ENCODE measurements at places on chromosomes 6 and 20.

DNA sequence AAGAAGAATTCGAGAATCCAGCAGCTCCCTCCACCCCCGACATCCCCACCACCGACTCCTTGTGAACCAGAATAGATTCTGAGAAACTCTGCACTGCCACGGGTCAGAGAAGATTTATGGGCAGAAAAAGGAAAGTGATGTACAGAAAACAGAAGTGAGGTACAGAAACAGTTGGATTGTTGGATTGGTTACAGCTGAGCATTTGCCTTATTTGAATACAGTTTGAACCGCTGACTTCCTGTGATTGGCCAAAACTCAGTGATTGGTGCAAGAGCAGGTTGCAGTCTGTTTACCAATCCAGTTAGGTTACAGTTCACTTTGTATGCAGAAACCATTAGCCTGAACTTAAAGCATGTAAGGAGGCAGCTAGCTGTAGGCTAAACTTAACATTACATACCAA is 131.2 kb upstream of the HDDC2 start:
- no peak for DNase-seq

GRCh38 chr6:16570946-16571345 is 190.3 kb downstream of the ATXN1 start:
- no peak for DNase-seq

DNA sequence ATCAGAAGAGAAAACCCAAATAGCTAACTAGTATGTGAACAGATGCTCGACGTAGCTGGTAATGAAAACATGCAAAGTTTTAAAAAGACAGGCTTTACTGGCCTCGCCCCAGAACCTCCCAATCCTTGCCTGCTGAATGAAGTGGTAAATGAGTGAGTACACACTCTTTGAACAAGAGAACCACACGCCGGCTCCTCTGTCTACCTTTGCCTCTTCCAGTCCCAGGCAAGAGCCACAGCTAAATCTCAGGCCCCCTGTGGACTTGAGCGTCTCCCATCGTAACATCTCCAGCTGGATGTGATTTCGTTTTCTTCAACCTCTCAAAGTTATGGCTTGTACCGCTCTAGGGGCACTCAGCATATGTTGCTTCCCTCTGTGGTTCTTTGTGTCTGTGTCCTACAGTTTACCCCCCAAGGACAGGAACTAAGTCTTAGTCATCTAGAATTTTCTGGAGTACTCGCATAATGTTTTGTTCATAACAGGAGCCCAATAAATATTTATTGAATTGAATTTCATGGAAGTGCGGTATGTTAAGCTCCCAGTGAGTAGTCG is 153.2 kb upstream of the TAB2 start:
- DNase-seq = no peak

DNA sequence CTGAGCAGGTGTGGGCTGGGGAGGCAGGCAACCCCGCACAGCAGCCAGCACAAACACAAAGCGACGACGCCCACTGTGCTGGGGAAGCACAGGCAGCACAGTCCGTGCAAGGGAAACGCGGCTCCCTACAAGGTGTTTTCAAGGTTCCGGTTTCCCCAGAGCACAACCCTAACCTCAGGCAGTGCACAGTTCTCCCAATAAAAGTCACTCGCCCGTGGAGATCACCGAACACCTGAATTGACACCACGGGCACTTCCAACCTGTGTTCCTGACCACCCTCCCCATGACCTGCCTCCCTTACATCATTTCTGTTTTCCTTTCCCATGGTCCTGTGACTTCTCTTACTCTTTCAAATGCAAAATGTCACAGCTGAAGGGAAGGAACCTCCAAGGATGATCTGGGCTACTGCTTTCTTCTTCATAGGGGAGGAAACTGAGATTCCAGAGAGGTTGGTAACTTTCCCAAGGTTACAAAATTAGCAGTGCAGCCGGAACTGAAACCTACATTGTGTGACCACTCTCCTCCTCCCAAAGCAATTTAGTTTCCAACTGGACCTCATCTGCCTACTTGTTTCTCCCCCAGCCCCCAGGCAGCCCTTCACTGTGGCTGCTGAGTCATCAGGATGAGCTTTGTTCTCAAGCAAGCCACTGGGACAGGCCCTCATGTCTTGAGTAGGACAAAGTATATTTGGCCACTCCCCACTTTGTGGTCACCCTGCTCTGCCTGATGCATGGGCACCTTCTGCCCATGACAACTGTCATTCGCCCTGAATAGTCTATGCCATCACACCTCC is 125.3 kb downstream of the ATXN1 start:
- no peak for DNase-seq

DNA sequence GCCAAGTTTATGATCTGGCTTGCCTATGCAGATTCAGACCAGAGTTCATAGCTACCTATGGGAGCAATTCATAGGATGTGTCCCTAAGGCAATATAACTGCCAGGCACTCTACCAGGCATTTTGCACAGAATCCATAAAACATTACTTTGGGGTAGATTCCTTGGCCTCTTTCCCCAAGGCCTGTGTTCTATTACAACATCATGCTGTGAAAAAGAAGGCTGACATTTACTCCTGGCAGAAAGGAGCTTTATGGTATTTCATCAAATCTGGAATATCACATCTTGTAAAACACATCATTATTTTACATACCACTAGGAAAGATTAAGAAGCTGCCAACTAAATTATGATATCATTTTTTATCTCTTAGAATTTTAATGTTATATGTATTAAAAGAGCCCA is 287.0 kb upstream of the MARCKS start:
- no peak for DNase-seq

DNA sequence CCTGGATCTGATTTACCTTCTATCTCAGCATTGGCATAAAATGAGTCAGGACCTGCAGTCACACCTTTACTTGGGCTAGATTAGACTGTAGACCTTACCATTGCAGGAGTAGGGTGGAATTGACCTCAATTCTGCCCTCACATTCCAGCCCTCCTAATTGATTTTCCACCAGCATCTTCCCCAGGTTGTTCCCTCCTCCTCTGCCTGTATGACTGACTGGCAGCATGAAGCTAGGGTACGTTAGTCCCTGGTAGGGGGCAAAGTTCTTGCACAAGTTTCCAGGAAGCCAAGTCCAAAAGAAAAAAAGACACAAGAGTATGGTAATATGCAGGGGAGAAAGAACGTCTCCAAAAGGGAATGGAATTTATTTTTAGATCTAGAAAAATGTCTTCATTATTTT is 225.6 kb upstream of the FLRT3 start:
- DNase-seq = no peak

GRCh38 chr6:105161421-105161820 is 18.4 kb downstream of the POPDC3 start:
- no peak for DNase-seq

DNA sequence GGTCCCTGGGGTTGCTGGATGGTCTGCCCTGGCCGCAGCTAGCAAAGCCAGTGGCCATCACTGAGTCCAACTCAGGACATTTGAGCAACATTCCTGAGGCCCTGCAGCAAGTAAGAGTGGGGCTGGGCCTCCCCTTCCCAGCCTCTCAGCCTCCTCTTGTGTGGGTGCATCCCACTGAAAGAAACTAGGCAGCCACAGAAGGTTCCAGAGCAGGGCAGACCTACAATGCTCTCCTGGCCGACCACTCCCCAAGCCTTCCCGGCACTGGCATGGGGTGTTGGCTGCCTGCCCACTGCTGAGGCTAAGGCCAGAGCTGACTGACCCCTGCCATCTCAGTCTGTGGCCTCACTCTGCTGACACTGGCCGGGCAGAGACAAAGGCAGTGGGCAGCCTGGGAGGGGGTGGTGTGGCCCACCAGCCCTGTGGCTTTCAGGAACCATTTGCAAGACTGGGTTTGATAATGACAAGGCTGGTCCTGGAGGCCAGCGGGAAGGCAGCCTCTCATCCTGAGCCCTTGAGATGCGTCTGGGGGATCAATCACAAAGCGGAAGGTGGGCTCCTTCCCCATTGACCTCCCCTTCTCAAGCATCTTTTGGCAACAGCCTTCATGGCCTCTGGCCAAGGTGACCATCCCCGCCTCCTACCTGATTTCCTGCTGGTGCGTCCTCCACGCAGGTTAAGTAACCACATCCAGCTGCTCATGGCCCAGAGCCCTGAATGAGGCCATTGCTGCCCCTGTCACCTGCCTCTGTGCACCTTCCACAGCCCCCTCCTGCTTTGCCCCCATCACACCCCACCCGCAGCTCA is 9.6 kb downstream of the DLGAP4 start:
- no peak for DNase-seq

GRCh38 chr6:148068437-148069061 is 274.1 kb upstream of the SASH1 start:
- DNase-seq = no peak

GRCh38 chr6:166667796-166668610 is 41.0 kb upstream of the RPS6KA2 start:
- no peak for DNase-seq

GRCh38 chr20:24742436-24742835 is 206.6 kb upstream of the CST7 start:
- DNase-seq = no peak

DNA sequence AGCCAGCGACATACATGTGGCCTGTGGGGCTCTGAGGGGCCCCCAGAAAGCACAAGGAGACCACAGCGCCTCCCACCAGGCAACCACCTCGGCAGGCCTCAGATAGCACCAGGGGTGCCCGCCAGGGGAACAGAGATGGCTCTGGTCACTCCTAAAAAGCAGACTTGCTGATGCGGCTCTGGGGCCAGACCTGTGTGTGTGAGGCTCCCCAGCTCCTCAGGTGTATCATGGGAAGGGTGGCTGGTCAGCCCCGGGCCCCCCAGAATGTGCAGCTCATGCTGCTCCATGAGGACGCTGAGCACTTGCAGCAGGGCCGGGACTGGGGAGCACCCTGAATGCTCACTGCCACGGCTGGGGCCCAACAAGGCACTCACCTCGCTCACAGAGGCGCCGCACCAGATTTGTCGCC is 60.2 kb downstream of the PYGB start:
- DNase-seq = no peak

DNA sequence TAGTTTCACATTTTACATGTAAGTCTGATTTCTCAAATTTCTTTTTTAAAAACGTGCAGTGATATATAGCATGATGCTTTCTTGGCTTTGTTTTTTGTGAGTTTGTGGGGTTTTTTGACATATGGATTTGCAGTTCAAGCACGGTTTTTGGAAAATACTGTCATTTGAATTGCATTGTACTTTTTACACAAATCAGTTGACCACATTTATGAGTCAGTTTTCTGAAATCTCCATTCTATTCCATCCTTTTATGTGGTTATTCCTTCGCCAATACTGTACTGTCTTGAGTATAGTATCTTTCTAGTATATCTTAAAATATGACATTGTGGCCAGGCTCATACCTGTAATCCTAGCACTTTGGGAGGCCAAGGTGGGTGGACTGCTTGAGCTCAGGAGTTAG is 890.0 kb upstream of the CITED2 start:
- no peak for DNase-seq

- DNase-seq = no peak
These were observed 428.2 kb downstream of the BMP2 start for GRCh38 chr20:7195704-7196103.

GRCh38 chr20:62824476-62825332 is 7.9 kb downstream of the COL9A3 start:
- no peak for DNase-seq

- peak; percentile 49 for DNase-seq
These were observed 412 bp downstream of the TRIB3 start for GRCh38 chr20:380763-381580.

DNA sequence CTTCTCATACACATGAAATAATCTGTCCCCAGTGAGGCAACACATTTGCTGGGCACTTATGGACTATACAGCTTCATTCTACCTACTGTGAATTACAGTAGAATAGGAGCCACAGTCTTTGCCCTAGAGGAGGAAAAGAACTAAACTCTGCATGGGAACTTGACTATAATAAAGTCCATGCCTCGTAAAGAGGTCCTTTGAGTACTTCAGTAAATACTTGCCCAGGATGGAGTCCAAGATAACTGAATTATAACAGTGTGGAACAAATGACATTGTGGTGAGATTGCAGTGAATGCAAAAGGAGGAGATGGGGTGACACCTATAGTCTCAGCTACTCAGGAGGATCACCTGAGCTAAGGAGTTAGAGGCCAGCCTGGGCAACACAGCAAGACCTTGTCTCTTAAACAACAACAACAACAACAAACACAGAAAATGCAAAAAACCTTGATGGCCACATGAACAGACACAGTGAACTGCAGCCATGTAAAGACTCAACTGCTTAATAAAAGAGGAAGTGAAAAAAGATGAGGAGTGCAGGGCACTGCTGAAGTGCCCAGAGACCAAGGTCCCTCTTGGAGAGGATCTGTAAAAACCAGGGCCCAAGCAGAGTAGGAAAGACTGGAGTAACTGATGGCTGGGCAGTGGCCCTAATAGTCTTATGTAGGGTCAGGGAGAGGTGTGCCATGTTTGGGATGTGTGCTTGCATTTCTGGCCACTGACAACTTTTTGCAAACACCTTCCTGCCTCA is 3.7 kb downstream of the MRPS18A start:
- no peak for DNase-seq

DNA sequence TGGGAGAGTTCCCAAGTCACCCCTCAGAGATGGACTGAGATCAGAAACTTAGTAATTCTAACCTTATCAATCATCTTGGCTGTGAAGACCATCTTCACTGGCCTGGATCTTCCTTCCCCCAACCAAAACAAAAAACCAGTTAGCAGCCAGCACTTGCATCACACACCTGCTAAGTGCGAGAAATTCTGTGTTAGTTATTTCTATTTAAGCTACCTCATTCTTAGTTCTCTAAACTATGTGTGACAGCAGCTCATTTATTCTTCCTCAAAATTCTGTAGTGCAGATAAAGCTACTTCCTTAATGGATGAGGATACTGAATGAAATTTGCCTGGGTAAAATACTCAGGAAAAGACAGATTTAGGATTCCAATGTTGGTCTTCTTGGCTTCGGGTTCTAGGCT is 18.2 kb upstream of the TAGAP start:
- DNase-seq = no peak

DNA sequence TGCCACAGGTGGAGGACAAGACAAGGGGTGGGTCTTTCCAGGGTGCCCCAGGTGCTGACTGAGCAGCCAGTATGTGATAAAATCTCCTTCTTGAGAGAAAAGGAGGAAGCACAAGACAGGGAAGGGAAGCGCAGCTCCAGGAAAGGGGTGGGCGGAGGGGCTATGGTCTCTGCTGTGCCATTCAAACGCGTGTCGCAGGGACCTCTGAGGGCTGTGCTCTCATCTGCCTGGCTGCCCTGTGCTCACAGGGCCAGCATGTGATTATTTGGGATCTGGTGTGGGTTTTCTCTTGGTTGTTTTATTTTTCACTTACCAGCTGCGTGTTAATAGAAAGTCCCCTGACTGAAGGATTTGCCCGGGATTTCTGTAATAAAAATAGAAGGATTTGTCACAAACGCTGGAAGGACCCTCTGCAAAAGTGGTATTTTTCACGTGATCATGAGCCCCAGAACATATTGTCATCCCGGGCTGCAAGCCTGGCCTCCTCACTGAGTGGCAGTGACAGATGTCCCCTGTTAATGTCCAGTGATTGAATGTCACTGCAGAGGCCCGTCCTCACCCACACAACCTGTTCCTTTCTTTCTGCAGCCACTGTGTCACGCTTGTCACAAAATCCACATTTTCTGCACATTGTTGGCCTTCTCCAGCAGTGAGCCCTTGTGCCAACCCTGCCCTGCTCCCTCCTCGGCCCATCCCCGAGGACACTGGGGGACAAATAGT is 35.0 kb upstream of the VSX1 start:
- DNase-seq = no peak

- no peak for DNase-seq
These were observed 247.2 kb downstream of the LAMA2 start for GRCh38 chr6:129130106-129130505.

- DNase-seq = no peak
These were observed 39.9 kb downstream of the YTHDF1 start for GRCh38 chr20:63176034-63176426.

Measured in hematopoietic multipotent progenitor cell treated with erythropoietin and hydrocortisone succinate and interleukin-3 and kit ligand, for 17 days (in vitro differentiated cells).